ENCODE measurements at places on chromosomes 12 and 14. TPM values are rescaled to one million over a fixed set of nuclear protein-coding genes. Genes with fewer than 3 reads are reported as not detected.

The SPIC gene
- total RNA-seq = not detected

The GDF3 gene
- total RNA-seq = not detected

The MSI1 gene
- 0.74 TPM for total RNA-seq

The GLT8D2 gene
- total RNA-seq = 6.9 TPM

The IKZF4 gene
- total RNA-seq = 5.8 TPM

The LMO3 gene
- total RNA-seq = 174 TPM

The ISM2 gene
- not detected for total RNA-seq

The ARMH4 gene
- 11.8 TPM for total RNA-seq

The OR4K2 gene
- not detected for total RNA-seq

The SERPINA10 gene
- not detected for total RNA-seq

The IRF2BPL gene
- 57.5 TPM for total RNA-seq

The KRT85 gene
- not detected for total RNA-seq
